ENCODE measurements at places on chromosomes 5 and 9.

DNA sequence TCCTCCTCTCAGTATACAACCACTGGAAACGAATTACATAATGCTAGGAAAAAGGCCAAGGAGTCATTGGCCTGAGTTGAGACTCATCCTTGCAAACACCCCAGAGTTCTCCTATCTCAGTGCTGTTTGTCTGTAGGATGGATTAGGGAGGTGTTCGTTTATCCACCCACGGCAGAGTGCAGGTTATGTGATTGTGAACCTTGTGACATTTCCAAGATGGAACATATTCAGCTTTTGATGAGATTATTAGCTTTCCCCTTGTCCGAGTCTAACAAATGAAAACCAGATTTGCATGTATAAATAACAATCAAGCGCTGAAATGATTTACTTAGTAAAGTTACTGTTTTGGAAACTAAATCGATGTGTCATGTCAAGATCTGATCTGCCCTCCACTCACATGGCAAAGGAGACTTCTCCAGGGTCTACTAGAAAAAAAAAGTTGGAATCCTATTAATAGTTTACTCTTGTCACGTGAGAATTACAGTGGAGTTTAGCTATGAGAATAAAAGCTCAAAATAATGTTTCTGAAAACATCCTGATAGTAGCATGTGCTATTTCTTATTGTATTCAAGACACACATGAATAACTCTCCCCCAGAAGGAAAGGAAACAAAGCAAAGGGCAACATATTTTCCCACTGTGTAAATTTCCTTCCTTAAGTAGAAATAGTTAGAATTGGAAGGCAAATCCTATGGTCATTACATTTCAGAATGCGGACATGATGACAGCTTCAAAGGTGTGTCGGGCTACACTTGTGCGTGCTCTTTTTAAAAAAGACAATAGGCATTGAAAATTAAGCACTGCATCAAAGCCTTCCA, 600.4 kb downstream of the EBF1 start:
- DNase-seq = no peak

- DNase-seq = no peak
Measured at GRCh38 chr5:40409601-40410000, 270.1 kb upstream of the PTGER4 start.

DNA sequence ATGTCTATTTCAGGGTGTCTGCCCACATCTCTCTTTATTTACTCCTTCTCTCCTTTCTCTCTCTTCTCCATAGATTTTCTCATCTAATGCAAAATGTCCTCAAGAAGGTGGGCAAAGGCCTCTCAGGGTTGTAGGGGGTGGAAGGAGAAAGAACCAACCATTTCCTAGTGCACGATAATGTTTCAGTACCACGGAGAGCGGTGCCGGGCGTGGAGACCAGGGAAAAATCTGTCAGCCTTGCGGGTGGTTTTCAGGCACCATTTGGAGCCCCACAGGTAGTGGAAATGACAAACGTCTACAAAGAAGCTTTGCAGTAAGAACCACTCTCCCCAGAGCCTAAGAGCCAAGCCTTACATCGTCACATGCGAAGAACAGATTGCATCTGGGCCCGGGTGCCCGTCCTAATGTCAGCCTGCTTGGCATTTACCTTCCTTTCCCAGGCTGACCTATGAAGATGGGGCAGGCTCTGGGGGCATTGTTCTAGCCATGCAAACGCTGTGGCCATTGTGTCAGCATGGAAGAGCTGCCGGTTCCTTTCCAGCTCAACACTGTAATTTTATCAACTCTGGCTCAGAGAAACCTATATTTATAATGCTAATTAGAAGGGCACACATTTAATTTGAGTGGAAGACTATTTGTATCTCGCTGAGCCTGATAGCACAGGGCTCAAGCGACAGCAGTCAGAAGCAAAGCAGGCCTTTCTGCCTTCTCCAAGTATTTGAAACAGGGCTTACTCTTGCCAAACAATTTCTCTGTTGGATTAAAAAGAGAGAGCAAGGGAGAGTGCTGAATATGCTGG, 430.1 kb upstream of the WWC1 start:
- no peak for DNase-seq

DNA sequence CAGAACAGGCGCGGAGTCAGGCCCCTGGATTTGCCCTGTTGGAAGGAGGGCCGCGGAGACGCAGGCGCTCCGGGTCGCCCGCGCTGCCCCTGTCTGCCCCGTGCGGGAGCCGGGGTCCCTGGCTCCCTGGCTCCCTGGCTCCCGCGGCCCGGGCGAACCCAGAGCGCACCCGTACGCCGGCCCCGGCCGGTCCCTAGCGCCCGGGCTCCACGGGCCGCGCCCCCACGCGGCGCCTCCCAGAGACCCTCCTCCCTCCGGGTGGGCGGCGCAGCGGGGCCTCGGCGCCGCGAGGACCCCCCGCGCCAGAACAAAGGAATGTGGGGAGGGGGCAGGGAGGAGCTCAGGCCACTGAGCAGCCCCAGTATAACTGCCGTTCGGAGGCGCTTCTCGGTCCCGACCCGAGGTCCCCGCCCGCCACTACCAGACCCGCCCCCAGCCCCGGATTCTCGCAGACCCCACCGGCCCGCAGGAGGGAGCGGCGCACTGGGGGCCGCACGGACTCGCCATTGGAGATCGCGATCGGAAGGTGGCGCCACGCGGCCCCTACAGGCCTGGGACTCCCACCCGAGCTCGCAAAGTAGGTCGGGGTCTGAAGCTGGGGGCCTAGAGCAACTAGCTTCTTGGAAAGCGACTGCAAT, 2.4 kb downstream of the NFIL3 start:
- no peak for DNase-seq

GRCh38 chr5:77390795-77391194, 101.3 kb downstream of the WDR41 start:
- no peak for DNase-seq

DNA sequence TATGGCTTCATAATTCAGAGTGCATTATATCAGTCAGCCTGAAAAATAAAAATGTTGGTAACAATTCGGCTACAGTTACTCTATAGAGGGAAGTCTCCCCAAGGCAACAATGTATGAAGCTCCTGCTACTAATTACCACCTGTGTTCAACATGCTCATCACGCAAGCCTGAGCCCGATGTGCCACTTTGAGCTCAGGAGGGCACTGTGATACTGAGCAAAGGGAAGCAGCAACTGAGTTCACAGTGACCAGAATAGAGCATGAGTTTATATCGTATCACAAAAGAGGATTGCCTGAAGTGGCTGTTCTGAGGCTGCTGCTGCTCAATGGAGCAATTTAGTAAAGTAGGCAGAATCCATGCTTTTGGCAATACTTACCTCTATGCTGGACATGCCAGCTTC, 202.0 kb upstream of the HAPLN1 start:
- DNase-seq = no peak

DNA sequence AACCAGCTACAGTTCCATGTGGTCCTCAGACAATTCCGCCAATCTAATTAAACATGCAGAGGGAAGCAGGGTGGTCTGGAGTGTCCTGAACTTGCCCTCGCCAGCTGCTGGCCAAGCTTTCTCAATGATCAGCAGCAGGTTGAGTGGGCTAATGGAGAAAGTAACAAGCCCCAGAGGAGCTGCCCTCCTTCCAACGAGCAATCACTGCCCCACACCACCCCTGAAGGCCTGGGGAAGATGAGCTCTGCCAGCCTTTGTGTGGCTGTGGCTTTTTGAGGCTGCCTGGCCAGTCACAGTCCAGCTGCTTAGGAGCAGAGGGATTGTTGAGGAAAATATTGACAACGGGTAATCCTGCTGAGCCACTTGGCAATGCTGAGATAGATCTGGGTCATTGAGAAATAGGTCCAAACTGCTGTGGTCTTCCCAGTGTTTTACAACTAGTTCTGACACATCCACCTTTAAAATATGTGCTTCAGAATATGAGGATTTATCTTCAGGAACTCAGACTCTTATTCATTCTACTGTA, 107.3 kb downstream of the CD180 start:
- DNase-seq = no peak

DNA sequence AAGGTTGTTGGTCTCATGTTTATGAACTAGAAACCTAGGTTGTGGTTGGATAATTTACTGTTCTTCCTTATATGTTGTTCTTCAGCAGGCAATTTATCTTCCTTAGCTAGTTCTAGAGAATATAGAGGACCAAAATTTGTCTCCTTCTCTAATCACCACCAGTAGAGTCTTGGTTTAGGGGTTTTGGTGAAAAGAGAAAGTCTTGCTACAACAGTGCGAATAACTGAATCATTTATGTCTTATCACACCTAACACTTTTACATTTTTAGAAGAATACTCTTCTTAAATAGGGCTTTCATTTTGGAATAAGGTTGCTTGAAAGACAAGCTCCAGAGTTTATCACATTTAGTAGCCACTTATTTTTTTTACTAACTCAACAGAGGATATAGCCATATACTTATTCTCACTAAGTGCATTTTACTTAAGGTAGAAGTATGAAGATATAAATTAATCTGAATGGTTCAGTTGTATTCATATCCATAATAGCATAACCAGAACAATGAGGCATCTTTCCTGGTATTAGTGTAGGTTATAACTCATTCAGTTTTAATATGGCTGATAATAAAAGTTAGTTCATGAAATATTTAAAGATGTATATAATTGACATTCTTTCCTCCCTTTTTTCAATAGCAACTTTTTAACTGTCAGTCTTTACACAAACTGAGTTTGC, 67.9 kb downstream of the ERBIN start:
- no peak for DNase-seq

- no peak for DNase-seq
Measured at GRCh38 chr9:116954731-116955130, 267.6 kb downstream of the TRIM32 start.

- no peak for DNase-seq
Measured at GRCh38 chr5:76363352-76364225, 39.5 kb upstream of the IQGAP2 start.

DNA sequence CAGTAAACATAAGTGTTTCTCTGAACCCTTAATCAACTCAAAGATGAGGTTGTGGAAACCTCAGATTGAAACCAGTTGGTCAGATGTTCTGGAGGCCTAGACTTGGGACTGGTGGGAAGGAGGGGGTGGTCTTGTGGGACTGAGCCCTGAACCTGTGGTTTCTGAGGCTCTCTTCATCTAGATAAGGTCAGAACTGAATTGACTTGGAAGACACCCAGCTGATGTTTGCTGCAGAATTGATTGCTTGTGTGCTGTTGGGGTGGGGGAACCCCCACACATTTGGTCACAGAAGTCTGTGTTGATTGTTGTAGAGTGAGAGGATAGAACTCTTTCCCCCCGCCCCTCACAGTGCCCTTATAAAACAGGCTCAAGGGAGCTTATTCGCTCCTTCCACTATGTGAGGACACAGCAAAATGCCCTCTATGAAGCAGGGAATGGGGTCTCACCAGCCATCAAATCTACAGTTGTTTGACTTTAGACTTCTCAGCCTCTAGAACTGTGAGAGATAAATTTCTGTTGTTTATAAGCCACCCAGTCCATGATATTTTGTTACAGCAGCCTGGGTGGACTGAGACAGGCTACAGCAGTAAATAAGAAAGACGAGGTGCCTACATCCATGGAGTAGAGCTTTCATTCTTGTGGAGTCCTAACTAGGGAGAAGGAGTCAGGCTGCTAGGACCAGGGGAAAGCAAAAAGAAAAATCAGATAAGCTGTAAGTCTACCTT, 25.7 kb upstream of the UGCG start:
- no peak for DNase-seq

DNA sequence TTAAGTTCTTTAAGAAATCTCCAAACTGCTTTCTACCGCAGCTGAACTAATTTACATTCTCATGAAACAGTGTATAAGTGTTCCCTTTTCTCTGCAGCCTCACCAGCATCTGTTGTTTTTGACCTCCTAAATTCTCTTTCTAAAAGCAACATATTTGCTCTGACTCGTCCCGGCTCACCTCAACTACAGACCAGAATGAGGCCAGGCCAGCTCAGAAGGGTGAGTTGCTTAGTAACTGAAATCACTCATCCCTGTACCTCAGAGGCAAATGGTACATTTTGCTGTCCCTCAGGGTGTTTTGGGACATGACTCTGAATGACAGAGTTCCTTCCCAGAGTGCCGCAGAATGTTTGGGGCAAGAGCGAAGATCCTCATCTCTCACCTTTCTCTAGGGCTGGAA, 127.5 kb downstream of the FRMD3 start:
- DNase-seq = no peak

GRCh38 chr9:79780559-79780958, 208.8 kb downstream of the TLE4 start:
- DNase-seq = no peak

DNA sequence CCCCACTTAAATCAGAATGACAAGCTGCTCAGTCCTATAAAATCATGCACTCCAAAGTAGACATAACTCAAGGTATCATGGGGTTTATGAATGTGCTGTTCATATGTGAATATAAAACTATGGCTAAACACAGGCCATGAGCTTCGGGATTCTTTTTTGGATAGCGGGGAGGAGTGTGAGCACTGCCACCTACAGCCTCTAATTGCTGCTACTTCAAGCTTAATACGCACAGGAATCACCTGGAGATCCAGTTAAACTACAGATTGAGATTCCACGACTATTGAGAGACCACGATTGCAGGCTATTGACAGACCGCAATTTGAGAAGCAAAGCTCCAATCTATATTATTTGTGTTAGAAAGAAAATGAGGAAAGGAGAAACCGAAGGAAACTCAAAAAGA, 231.6 kb downstream of the MCTP1 start:
- DNase-seq = no peak

DNA sequence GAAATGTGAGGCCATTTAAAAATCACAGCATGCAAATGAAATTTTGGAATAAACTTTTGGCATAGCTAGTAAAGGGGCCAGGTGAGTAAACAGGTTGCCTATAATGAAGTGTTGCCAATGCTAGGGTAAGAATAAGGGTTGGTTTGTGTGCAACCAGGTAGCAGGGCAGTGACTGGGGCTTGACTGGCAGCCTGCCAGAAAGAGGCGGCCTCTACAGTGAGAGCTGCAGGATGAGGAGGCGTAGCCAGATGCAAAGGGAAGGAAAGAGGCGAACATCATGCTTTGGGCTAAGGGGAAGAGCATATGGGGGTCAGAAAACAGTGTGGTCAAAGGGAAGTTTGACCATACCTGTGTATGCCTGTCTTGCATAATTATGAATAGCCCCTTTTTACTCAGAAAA, 70.6 kb downstream of the MAST4 start:
- no peak for DNase-seq

DNA sequence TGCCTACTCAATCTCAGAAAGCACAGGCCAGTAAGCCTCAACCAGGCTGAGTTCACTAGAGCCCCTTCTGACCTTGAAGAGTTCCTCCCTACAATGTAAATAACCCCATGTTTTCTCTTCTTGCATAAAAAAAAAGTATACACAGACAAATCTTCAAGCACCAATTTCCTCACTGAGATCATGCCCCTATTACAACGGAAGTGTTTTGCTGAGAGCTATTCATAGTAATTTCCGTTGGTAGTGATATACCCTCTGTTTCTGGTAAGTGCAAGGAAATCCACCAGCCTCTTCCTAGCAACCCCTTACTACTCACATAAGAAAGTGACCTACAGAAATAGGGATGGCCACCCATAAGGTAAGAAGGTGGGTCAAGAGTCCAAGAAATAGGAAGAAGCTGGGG, 76.4 kb upstream of the TARS1 start:
- DNase-seq = no peak

GRCh38 chr5:96569770-96570169, 92.4 kb upstream of the CAST start:
- DNase-seq = no peak

All from activated CD4-positive, CD25-positive, alpha-beta regulatory T cell (primary cell).